Cardiac muscle cell (in vitro differentiated cells and primary cell): ENCODE measurements at places on chromosomes 2 and 18.

- no peak for DNase-seq
- H3K4me3 ChIP-seq = no peak overlapping the region
- no peaks in the 10 kb centered on the region for H3K36me3 ChIP-seq
- no peaks in the 10 kb centered on the region for H3K4me1 ChIP-seq
- H3K27ac ChIP-seq = no peak overlapping the region
Measured at GRCh38 chr18:62713651-62714247, 1.6 kb upstream of the PHLPP1 start.

DNA sequence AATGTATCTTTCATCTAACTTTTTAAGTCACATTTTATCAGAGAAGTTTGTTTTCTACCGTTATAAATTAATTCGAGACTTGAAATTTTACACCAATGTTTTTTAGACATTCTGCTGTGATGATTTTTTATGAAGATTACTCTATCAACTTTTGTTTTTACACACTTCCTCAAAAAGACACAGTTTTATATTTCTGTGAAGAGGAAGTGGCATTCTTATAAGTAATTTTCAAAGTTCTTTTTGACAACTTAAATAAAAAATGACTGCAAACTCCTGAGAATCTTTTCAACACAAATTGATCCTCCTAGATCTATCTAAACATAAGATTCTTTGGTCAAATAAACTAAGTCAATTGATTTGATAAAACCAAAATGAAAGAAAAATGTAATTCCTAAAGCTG is 13.7 kb downstream of the ANKRD44 start:
- H3K4me1 ChIP-seq = no peaks in the 10 kb centered on the region
- no peak for DNase-seq
- no peaks in the 10 kb centered on the region for H3K36me3 ChIP-seq
- no peak overlapping the region for H3K27ac ChIP-seq
- H3K27me3 ChIP-seq = no peaks in the 10 kb centered on the region

DNA sequence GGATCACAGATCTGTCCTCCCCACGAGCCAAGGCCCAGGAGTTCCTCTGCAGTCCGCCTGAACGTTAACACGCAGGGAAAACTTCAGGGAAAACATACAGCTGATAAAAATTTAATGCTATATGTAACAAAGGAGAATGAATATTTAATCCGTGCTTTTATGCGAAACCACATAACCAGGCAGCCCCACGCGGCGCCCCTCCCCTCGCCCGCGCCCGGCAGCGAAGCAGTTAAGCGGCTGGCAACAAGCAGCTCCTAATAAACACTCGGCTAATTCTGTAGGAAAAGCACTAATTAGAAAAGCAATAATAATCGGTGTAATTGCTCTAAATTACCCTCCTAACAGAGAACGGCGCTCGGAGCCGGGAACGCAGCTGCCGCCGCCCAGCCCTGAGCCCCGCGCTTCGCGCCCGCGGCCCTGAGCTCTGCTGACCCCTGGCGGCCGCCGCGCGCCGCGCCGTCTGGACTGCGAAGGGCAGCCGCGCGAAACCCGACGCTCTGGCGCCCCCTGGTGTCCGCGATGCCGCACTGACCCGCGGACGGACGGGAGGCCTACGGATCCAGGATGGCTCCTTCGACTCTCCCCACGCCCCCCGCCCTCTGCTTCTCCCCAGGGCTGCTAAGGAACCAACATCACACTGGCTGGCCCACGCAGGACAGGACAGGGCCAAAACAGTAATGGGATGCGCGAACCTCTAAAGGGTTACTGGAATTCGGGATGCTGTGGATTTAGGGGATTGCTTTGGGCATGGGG is 181.4 kb downstream of the SMAD2 start:
- peaks cover 7% of the 10 kb centered on the region for H3K27me3 ChIP-seq
- H3K36me3 ChIP-seq = no peaks in the 10 kb centered on the region
- DNase-seq = peak; percentile 83
- peak overlapping the region; percentile 19 for H3K4me3 ChIP-seq

DNA sequence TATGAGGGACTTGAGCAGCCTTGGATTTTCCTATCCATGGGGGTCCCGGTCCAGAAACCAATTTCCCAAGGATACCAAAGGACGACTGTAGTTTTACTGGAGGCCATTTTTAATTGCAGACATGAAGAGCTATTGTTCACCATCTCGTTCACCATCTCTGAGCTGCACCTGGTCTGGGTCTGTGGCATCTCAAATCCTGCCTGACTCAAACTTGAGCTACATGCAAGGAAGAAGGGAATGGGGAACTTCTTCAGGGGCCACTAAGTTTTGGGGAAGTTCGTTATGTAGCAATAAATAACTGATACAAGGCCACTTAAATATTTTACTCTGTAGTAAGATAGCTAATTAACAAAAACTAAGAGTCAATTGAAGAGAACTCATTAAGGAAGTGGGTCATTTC is 2.1 kb upstream of the SMCHD1 start:
- peaks cover 31% of the 10 kb centered on the region for H3K27me3 ChIP-seq
- H3K4me3 ChIP-seq = no peak overlapping the region
- DNase-seq = no peak
- H3K36me3 ChIP-seq = no peaks in the 10 kb centered on the region
- no peak overlapping the region for H3K27ac ChIP-seq

DNA sequence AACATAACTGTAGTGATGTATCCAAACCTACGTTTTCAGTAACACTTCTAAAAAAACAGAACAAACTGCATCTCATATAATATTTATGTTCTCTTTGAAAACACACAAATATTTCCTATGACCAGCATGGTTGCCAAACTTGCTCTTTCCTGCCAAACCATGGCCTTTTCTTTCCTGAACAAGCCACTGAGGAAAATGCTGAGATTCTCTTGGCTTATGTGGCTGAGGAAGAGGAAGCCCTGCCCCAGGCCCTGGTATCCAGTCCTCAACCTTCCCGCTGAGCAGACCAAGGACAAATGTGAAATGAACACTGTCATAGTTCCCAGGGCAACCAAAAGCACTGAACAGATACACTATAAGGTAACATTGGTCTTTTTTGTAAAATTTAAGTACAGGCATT is 35.9 kb upstream of the NARS1 start:
- H3K36me3 ChIP-seq = no peaks in the 10 kb centered on the region
- DNase-seq = no peak
- H3K4me3 ChIP-seq = no peak overlapping the region
- no peaks in the 10 kb centered on the region for H3K4me1 ChIP-seq
- no peaks in the 10 kb centered on the region for H3K27me3 ChIP-seq
- H3K27ac ChIP-seq = no peak overlapping the region

GRCh38 chr18:30280186-30280585 is 762.4 kb downstream of the DSC3 start:
- no peak overlapping the region for H3K4me3 ChIP-seq
- H3K4me1 ChIP-seq = no peaks in the 10 kb centered on the region
- H3K36me3 ChIP-seq = no peaks in the 10 kb centered on the region
- H3K27me3 ChIP-seq = no peaks in the 10 kb centered on the region
- DNase-seq = no peak

- H3K36me3 ChIP-seq = no peaks in the 10 kb centered on the region
- H3K27me3 ChIP-seq = no peaks in the 10 kb centered on the region
- H3K27ac ChIP-seq = no peak overlapping the region
- no peak overlapping the region for H3K4me3 ChIP-seq
- H3K4me1 ChIP-seq = peaks cover 13% of the 10 kb centered on the region
Measured at GRCh38 chr2:7703543-7704144, 786.4 kb downstream of the RNF144A start.

GRCh38 chr18:60873708-60874107 is 459.5 kb upstream of the CDH20 start:
- no peaks in the 10 kb centered on the region for H3K4me1 ChIP-seq
- H3K27me3 ChIP-seq = no peaks in the 10 kb centered on the region
- H3K27ac ChIP-seq = no peak overlapping the region
- no peak for DNase-seq
- no peak overlapping the region for H3K4me3 ChIP-seq

DNA sequence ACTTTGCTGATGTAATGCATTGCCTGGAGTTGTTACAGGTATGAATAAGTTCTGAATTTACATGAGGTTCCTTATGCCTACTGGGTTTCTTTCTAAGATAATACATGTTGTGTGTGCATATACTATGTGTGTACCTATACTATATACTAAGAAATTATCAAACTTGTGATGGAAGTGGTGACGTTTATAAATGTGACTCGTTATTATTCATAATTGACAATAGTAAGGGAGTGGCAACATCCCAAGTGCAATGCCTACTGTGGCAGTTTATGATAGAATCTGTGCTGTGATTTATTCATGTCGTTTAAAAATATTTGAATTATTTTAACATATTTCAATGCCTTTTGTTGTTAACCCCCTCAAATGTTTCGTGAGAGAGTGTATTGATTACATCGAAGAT is 29.9 kb downstream of the MYOM1 start:
- no peak for DNase-seq
- H3K36me3 ChIP-seq = peaks cover 77% of the 10 kb centered on the region
- no peaks in the 10 kb centered on the region for H3K27me3 ChIP-seq
- H3K4me1 ChIP-seq = peaks cover 12% of the 10 kb centered on the region
- no peak overlapping the region for H3K27ac ChIP-seq

- no peaks in the 10 kb centered on the region for H3K36me3 ChIP-seq
- no peak overlapping the region for H3K27ac ChIP-seq
- H3K4me3 ChIP-seq = no peak overlapping the region
- H3K27me3 ChIP-seq = no peaks in the 10 kb centered on the region
Measured at GRCh38 chr18:12885500-12885899, 1.5 kb upstream of the PTPN2 start.

DNA sequence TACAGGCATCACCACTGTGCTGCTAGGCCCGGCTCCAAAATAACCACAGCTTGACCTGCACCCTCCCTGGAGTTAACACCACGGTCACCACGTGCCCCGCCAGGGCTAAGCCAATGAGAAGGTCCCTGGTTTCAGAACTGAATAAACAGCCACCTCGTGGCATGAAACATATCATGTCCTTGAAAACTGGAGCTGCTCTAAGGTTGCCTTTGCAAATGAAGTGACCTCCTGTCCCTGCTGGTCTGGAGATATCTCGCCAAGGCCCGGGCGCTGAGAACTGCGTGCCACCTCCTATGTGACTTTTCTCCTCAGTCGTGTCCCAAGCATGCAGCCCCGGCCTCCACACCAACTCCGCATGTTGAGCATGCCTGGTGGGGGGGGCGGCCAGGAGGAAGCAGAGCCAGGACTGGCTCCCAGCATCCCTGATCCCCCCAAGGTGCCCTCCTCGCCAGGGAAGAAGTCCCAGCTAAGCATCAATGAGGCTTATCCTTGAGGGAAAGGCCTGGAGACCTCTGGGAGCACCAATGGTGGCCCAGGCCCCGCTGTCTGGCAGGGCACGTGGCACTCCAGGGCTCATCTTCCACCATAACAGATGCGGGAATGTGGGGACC is 16.3 kb upstream of the KCNG2 start:
- no peak for DNase-seq
- H3K36me3 ChIP-seq = no peaks in the 10 kb centered on the region
- no peak overlapping the region for H3K27ac ChIP-seq
- H3K4me3 ChIP-seq = no peak overlapping the region
- H3K4me1 ChIP-seq = no peaks in the 10 kb centered on the region

DNA sequence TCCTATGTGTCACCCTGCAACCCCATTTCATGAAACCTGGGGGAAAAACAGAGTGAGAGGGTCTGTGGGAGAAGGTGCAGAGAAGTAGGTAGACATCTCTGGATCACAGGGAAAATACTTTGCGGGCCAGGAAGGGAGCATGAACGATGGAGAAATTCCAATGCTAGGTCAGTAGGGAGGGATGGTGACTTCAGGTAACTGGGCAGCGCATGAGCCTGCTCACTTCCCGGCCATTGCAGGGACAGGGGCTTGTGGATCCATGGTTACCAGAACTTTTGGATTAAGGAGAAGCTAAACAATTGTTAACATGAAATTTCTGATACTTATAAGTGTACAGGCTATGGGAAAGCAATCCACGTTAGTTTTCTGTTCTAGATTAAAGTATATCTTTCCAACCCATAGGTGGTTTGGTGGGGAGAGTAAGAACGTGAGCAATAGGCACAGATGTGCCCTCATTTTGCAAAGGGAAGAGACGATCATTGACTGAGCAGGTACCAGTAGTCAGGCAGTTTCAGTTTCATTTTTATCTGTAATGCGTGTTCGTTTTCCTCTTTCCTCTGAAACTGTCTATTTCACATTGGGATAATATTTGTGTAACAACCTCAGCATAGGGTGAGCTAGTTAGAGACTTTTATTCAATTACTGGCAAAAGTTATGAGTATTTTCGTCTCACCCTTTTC is 65.0 kb downstream of the NYAP2 start:
- DNase-seq = no peak
- no peaks in the 10 kb centered on the region for H3K27me3 ChIP-seq

DNA sequence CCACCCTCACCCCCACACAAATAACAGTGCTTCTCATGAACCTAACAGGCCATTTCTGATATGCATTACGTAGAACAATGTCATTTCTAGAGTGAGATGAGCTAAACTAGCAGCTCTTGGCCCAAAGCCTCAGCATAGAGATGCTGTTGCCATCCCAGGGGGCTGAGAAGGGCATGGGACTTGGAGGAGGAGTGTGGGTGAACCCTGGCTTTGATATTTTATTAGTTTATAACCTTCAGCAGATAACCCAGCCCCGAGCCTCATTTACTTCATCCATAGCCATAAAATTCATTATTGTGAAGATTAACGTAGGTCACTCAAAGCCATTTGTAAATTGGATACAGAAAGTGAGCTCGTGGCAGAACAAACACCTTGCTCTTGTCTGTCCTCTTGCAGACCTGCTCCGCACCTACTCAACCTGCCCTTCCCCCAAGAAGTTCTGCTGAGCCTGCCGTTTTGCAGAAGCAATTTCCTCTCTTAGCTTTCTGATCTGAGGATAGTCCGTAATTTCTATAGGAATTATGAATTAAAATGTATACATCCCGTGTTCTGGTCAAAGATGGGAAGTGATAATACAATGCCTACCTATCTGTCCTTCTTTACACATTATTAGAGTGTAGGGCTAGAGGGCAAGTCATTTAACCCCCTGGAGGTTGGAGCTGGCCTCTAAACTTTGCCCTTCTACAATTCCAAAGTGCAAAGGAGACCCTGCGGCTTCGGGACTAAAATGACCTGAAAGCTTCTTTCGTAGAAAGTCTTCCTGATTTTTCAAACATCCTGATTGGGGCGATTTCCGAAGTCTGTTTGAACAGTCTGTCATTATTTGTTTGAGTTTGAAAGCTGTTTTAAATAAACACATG is 187.4 kb downstream of the BCL2 start:
- H3K27me3 ChIP-seq = no peaks in the 10 kb centered on the region
- no peak overlapping the region for H3K4me3 ChIP-seq
- H3K36me3 ChIP-seq = no peaks in the 10 kb centered on the region
- H3K27ac ChIP-seq = no peak overlapping the region

GRCh38 chr18:4765401-4765800 is 310.3 kb upstream of the DLGAP1 start:
- no peaks in the 10 kb centered on the region for H3K36me3 ChIP-seq
- no peak overlapping the region for H3K27ac ChIP-seq
- DNase-seq = no peak
- peaks cover 3% of the 10 kb centered on the region for H3K4me1 ChIP-seq
- H3K4me3 ChIP-seq = no peak overlapping the region
